Activated T-cell treated with anti-CD3 and anti-CD28 coated beads, Interleukin-2, amount 50 U/mL, for 4 hours (primary cell): ENCODE measurements at places on chromosomes 1 and 21. TPM values are rescaled to one million over a fixed set of nuclear protein-coding genes. Genes with fewer than 3 reads are reported as not detected.

The KIF17 gene
- total RNA-seq, result not detected

The FLG2 gene
- not detected for total RNA-seq

The TRIM62 gene
- 3.8 TPM for total RNA-seq

The SLC35F3 gene
- total RNA-seq, result 1.7 TPM

The RXFP4 gene
- not detected for total RNA-seq

The SH3GLB1 gene
- total RNA-seq, result 42.1 TPM

The HMCN1 gene
- 0.03 TPM for total RNA-seq

GRCh38 chr1:153646672-153647345 lies 11.7 kb upstream of the SNAPIN start:
- no peak for DNase-seq

GRCh38 chr1:27307874-27308598 lies 13.9 kb upstream of the TMEM222 start:
- DNase-seq, result no peak

DNA sequence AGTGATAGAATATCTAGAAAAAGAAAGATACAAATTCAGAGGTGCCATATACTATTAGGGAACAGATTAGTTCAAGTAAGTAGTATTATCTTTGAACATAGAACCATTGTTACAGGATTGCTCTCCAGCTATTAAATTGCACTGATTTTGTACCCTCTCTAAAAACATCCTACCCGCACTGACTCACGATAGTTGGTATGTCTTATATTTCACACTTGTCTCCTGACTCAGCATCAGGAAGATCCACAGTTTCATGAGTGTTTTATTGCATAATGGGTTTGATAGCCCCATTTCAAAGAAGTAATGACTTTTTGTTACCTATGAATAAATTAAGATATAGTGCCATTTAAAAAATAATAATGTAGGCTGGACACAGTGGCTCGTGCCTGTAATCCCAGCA lies 6.0 kb downstream of the TATDN3 start:
- DNase-seq, result no peak

DNA sequence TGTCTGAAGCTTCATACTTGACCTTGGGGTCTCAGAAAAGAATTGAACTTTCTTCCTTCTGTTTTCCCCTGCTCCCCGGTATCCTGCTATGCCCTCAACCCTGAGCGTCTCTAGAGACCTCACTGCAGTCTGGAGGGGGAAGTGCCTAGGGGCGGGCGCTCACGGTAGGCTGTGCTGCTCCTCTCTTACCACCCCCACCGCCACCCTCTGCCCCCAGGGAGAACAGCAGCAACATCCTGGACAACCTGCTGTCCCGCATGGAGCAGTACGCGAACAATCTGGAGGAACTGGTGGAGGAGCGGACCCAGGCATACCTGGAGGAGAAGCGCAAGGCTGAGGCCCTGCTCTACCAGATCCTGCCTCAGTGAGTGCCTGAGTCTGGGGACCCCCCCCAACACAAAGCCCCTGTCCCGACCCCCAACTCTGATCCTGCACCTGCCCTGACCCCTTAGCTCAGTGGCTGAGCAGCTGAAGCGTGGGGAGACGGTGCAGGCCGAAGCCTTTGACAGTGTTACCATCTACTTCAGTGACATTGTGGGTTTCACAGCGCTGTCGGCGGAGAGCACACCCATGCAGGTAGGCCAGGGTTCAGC lies 10.3 kb downstream of the NPR1 start:
- no peak for DNase-seq

DNA sequence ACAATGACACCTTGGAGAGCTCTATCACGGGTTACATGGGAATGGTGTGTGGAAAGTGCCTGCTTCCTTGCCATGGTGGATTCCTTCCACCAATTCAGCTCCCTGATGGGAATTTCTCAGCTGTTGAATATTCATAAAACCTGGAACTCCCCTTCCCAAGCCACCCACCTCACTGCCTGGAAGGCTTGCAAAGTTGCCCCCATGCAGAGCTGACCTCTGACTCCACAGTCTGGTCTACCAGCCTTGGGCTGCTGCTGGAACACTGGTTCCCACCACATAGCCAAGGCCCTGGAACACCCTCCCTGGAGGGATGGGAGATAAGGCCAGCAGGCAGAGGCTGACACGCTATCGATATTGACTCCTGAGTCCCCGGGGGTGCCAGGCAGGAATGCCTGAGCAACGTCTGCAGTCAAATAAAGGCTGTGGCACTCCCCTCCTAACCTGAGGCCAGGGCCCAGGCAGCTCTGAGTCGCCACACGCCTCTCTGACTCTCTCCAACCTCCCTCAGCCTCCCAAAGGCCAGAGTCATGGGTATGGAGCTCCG lies 8.8 kb downstream of the CCDC24 start:
- DNase-seq, result no peak

DNA sequence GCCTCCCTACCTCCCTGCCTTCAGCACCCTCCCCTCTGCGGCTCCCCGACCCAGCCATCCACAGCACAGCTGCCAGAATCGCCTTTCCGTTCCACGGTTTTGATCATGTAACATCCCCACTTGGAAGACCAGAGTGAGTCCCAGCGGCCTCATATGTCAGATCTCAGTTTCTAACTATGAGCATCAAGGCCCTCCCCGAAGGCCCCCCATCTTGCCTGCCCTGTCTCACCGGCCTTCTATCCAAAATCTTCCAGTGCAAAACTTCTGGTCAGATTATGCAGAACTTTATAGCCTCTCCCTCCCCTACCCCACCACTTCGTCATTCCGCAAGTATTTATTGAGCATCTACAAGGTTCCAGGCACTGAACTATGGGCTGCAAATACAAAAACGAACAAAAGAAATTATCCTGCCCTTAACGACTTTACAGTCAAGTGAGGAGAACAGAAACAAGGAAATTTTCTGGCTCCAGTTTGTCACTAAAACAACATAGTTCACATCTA lies 20.3 kb upstream of the LMX1A start:
- DNase-seq, result no peak

- no peak for DNase-seq
These were observed 415.4 kb downstream of the TTLL7 start for GRCh38 chr1:83583351-83584014.

- no peak for DNase-seq
These were observed 108.4 kb downstream of the ERG start for GRCh38 chr21:38389896-38390295.

DNA sequence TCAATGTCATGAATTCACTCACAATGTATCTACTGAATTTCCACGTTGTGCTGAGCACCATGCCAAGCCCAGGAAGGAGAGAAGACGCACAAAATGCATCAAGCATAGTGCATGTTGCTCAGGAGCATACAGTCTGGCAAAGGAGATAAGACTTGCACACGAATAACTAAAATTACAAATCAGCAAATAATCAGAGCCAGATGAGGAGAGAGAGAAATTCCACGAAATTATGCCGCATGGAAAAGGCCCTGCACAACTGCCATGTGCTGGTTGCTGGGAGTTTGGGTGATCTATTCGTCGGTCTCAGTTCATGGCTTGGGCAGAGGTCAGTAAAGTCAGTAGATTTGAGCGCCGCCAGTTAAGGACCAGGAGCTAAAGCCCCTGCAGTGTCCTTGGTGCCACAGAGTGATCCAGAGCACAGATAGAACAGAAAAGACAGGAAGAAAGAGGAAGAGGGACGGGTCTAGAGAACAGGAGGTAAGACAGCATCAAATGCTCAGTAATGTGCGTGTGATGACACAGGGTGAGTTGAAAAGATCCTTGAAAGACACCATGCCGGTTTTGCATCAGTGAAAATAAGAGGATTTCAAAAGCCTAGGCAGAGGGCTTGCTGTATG lies 55.1 kb upstream of the ZNF281 start:
- DNase-seq, result no peak

DNA sequence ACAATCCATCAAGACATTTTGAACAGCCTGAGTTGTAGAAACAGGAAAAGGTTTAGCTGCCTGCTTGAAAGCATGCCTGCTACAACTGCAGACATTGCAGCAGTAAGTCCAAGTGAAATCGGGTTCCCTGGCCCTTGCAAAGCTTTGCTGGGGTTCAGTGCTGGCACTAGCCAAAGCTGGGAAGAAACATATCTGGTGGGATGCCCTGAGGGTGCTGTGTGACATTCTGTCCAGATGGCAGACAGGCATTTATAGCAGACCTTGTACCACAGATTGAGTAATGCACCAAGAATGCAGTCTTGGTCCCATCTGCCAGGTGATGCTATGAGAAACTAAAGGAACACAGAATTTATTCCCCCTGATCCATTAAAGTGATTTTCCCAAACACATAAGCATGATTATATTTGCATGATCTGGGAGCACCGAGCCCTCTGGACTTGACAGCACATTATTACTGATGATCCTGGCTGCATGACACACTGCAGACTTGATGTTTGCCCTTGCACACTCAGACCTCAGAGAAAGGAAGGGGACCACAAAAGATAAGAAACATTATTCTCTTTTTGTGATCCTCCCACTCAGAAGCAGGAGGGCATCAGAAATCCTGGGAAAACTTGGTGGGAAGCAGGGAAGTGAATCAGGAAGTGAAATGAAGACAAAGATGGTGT lies 223.7 kb upstream of the FAM78B start:
- no peak for DNase-seq

- DNase-seq, result no peak
These were observed 335.5 kb downstream of the BARHL2 start for GRCh38 chr1:90381598-90381997.

DNA sequence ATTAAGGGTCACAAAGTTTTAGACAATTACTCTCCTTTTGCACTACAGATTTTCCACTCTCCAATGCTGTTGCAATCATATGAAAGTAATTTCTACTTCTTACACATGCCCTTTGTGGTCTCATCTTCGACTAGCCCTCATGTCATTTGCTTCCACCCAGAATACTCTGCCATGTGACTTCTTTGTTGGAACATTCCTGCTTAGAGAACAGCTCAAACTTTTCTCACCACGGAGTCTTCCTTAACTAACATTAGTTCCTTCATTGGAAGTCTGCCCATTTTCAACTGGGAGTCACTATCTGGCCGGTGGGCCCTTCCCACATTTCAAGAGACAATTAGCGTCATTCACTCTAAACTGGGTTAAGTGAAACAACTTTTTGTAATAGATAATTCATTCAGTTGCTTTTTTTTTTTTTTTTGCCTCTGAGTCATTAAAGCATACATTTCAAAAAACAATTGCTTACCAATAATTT lies 142.6 kb upstream of the PALMD start:
- DNase-seq, result no peak

DNA sequence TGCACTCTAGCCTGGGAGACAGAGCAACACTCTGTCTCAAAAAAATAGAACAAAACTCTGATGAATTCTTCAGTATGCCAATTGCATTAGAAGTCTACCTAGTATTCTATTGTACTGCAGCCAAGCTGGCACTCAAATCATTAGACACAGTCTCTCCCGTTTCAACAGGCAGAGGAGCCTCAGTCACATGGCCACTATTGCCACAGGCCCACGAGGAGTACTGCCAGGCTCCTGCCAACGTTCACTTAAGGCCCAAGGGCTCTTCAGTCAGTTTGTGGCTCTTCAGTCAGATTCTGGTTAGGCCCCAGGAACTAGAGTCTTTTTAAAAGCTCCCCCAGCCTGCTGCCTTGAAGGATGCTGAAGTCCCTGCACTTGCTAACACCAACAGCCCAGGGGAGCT lies 73.4 kb downstream of the SH3BGR start:
- DNase-seq, result no peak

GRCh38 chr21:31173881-31174555 lies 135.7 kb upstream of the KRTAP19-8 start:
- peak; percentile 65 for DNase-seq

GRCh38 chr1:207754011-207754410 lies 2.2 kb downstream of the CD46 start:
- DNase-seq, result no peak

DNA sequence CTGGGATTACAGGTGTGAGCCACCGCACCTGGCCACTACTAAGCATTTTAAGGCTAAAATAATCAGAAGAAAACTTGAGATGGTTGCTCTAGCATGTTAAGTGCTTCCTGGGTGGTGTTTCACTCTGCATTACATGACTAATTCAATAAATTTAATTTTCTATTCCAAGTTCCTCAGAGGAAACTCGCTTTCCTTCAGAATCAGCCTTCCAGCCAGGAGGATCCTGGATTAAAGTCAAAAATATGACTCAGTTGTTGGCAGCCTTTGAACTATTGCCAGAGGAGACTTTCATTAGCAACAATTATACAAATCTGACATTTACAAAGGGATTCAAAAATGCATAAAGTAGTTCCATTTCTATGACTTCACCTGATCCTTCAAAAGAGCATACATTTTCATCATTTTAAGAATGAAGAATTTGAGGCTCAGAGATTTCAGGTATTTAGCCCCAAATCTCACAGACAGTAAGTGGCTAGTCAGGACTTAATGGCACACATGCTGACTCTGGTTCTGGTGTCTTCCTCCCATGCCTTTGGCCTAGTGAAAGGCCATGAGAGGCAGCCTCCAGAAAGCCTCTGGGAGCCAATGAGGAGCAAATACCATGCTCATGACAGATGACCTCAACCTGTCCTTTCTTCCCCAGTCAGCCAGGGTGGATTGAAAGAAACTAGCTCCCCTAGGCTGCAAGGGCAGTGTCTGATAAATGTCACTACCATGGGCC lies 115.7 kb downstream of the MAP3K21 start:
- no peak for DNase-seq

DNA sequence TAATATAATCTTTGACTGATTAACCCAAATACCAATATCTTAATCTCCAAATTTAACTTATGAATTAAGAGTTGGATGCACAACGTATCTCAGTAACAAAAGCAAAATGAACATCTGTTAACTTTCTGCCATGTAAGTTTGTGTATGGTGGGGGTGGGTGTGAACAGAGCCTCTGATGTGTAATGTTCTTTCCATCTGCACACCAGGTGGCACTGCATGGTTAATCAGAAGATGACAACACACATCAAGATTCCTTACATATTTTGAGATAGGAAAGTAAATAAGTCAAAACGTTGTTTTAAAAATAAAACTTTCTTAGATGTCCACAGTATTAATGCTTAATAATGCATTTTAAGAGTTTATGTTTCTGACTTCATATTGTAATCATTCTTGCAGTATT lies 251.9 kb downstream of the DPYD start:
- DNase-seq, result no peak

DNA sequence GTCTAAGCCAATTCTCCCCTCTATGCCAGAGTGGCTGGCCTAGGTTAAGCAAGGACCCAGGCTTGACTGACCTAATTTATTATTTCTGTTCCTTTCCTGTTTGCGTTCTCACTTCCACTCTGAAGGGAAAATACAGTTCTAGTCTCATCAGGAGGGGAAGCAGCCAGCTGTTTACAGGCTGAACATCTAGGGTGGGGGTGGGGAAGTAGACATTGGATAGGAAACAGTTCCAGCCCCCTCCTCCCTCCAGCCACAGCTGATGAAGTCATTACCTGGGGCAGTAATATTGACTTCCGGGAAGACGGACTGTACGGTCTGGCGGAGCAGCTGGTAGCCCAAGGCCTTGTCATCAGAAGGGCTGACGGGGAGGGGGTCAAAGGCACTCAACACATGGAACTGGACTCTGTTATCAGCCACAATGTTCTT lies 17.6 kb downstream of the PM20D1 start:
- no peak for DNase-seq

DNA sequence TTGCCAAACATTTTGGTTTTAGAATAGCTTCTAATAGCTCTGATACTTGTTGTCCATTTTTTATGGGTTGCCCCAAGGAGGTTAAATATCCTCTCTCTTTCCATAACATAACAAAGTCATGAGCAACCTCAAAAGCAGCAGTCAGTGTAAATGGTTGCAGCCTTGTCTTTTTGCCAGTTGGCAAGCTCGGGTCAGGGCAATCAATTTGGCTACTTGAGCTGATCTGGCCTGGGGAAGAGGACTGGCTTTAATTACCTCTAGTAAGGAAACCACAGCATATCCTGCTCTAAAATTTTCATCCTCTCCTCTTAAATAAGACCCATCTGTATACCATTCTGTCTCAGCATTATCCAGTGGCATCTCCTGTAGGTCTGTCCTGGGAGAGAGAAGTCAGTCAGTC lies 21.2 kb upstream of the FMO4 start:
- DNase-seq, result no peak
